ENCODE measurements at places on chromosomes 7 and 10. TPM values are rescaled to one million over a fixed set of nuclear protein-coding genes. Genes with fewer than 3 reads are reported as not detected.

Gene SEMA3D
- not detected for total RNA-seq

Gene NKX1-2
- total RNA-seq = not detected

Gene KIAA1217
- 0.67 TPM for total RNA-seq

Gene TCAF2
- total RNA-seq = 37.2 TPM

Gene GPR85
- total RNA-seq = not detected

Gene SHTN1
- total RNA-seq = not detected

Gene TAS2R41
- total RNA-seq = not detected

Gene PROSER2
- total RNA-seq = 1.1 TPM

Gene SGPL1
- 13.7 TPM for total RNA-seq

Gene BLNK
- 0.16 TPM for total RNA-seq

Gene DOCK1
- total RNA-seq = 0.18 TPM

Gene AKR1C1
- total RNA-seq = 0.45 TPM

Gene ADAM22
- 3.0 TPM for total RNA-seq

Gene VGF
- not detected for total RNA-seq

Gene SEMA3C
- not detected for total RNA-seq

Gene GNAT3
- total RNA-seq = not detected

Gene NEURL1
- total RNA-seq = 1.7 TPM

Gene NAT16
- total RNA-seq = not detected

Gene SLC18A3
- total RNA-seq = not detected

Gene ABLIM1
- 148 TPM for total RNA-seq

Gene C10orf67
- total RNA-seq = 0.25 TPM

Gene SFTPA1
- not detected for total RNA-seq

Gene GIMAP5
- 37.6 TPM for total RNA-seq
